Kidney tubule cell (primary cell): ENCODE measurements at places on chromosomes 16 and 17.

GRCh38 chr17:75271233-75271954, 363 bp upstream of the MIF4GD start:
- DNase-seq, result peak; percentile 83

- peak; percentile 63 for DNase-seq
Observed at GRCh38 chr17:58337600-58338453, 9.2 kb upstream of the TSPOAP1 start.

DNA sequence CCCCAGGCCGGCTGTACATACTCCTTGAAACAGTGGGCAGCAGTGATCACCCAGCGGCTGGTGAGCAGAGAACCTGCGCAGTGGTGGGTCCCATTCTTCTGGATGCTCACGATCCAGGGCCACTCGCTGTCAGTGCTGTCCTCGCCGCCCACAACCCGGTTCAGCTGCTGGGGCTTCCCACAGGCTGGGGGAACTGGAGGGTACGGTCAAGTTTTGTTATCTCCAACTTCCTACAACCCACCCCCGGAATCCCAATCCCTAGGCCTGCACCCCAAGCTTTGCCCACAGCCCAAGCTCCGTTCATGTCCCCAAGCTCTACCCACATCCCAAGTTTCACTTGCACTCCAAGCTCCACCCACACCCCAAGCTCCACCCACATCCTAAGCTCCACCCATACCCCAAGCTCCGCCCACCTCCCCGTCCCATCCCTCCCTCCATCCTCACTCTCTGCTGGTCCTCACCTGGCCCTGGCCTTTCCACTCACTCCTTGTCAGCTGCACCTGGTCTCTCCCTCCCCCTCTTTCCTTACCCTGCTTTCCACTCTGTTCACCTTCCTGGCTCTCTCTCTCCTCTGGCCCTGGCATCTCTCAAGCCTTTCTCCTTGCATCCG, 1.8 kb downstream of the PRSS22 start:
- DNase-seq, result peak; percentile 38

GRCh38 chr17:278676-279059, 73.9 kb downstream of the RPH3AL start:
- no peak for DNase-seq

DNA sequence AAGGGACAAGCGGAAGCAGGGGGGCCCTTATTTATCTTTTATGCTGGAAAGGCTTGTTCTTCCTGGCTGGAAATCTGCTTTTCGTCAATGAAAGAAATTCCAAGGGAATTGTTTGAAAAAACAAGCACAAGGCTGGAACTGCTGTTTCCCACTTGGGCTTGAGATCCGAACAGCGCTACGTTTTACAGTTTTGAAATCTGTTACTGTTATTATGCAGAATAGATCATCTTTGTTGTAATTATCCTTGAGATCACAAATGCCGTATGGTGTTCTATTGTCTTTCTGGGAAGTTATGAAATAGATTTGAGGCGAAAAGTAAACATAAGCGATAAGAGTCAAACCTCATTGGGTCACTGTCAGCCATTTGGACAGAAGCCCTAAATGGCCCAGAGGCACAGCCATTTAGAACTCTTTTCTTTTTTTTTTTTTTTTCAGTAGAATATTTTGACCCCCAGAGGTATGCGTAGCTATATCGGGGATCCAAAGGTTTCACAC, 223.3 kb downstream of the IRX3 start:
- DNase-seq, result no peak

DNA sequence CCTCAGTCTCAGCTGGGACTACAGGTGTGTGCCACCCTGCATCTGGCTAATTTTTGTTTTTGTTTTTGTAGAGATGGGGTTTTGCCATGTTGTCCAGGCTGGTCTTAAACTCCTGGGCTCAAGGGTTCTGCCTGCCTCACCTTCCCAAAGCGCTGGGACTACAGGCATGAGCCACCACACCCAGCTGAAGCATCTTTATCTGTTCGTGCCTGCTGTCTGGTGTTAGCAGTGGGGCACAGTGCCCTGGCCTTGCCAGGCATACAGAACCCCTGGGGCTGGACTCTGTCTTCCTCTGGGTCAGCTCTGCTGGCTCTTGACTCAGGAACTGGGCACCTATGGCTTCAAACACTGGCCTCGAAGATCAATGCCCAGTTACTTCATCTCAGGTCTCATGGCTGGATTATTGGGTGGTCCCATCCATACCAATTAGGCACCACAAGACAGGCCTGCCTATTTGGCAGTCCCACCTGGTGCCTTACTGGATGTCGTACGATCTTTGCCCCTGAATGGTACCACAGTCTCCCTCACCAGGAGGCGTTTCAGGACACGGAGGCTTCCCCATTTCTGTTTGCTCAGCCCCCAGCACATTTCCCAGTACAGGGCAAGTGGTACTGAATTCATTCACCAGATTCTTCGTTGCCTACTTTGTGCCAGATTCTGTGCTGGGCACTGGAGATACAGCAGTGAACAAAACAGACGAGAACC, 99.3 kb downstream of the RAB11FIP4 start:
- DNase-seq, result no peak

DNA sequence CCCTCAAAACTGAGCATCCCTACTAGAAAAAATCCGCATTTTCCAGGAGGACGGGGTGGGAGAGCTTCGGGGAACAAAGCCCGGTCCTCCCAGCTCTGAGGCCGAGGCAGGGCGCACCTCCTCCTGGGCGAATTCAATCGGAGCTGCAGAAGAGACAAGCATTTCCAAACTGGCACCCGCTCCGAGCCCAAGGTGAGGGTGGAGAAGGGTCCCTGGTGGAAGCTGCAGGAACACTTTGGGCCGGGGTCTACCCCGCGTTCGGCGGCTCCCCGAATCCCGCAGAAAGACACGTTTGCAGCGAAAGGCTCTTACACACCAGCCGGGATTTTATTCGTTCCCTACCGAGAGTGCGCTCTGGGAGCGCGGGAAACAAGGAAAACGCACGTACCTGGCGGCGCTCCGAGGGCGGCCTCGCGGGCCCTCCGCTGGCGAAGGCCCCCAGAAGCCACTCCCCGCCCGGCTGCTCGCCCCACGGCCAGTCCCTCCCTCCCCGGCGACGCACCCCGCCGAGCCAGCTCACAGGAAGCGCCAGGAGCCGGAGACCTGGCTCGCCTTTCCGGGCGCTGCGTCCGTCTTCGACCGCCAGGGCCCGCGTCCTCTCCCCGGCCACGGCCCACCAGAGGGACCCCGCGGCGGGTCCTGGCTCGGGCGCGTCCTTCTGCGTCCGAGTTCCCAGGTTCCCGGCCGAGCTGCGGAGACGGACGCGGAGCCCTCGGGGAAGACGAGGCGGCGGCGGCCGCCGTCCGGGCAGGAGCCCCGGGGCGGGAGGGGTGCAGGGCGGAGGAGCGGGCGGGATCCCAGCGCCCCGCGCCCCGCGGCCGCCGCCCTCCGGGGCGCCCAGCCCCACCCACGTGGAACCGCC, 49.8 kb upstream of the BAHCC1 start:
- DNase-seq, result peak; percentile 91

DNA sequence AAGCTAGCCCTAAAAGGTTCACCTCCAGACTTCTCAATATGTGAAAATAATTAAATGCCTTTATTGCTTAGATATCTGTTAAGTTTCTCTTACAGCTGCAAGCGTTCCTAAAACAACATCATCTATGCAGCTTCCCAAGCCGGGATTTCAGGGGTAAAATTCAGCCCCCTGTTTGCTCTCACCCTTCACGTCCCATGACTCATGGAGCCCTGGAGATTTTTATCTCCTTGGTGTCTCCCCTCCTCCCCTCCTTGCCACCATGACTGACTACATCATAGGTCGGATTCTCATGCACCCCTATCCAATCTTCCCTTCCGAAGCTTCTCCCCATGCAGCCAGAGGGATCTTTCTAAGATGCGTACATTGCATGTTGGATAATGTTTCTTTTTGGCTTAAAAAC, 21.0 kb upstream of the CACNG4 start:
- no peak for DNase-seq

DNA sequence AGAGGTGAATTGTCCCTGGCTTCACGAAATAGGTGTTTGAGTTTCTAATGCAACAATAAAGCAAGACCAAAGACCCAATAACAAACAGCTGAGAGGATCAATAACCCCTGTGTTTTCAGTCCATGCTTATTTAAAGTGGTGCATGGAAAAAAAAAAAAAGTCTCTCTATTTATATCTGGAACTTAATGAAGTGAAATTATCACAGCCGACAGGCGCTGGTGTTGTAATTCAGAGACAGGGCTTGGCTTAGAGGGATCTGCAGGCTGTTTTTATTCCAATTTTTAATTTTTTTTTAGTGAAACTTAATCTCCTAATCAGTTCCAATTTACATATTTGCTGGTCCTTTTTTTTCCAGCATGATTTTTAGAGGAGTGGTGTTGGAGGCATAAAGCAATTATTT, 858.2 kb upstream of the SOX9 start:
- no peak for DNase-seq

DNA sequence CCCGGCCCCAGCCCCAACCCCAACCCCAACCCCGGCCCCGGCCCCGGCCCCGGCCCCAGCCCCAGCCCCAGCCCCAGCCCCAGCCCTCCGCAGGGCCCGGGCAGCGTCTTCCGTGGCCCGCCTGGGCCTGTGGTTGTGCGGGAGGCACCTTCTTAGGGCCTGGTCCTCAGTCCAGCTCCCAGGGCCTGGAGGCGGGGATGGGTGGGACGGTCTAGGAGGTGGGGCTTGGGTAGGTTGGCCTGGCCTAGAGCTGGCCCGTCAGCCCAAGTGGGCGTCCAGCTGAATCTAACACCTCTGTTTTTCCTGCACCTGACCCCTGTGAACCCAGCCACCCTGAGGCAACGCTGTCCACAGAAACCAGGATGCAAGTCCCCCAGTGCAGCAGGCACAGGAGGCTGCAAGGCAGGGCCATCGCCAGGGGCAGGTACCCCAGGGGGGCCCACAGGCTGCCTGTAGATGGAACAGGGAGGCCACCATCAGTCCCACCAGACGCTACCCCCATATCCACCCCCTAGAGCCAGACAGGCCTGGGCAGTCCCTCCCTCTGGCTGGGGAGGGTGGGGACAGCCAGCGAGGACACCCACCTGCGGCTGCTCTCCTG, 8.8 kb downstream of the MSLN start:
- DNase-seq, result no peak

DNA sequence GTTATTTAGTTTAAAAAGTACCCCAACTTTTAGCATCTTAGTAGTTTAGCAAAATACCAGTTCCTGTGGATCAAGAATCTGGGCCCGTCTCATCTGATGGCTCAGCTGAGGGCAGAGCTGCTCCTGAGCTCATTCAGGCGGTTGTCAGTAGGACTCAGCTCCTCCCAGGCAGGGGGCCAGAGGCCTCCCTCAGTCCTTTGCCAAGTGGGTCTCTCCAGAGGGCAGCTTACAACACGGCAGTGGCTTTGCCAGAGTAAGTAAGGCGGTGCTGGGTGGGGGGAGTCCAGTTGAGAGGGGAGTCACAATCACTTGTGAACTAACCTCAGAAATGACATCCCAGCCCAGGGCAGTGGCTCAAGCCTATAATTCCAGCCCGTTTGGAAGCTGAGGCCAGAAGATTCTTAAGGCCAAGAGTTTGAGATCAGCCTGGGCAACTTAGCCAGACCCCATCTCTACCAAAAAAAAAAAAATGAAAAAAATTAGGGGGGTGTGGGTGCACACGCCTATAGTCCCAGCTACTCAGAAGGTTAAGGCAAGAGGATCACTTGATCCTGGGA, 81.5 kb upstream of the MED9 start:
- DNase-seq, result no peak

DNA sequence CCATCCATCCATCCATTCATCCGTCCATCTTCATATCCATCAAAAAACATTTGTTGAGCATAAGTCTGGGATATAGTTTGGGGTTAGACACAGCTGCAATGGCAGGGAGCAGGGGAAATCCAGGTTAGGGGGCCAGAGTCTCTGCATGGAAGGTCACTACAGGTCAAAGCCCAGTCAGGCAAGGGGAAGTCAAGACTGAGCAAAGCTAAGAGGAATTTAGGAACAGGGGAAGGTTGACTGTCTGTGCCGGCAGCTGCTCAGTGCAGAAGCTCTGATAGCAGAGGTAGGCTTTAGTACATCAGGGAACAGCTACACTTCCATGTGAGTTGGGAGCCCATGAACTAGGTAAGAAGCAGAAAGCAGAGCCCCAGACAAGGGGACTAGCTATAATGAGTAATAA, 68.1 kb downstream of the IRF8 start:
- no peak for DNase-seq

- DNase-seq, result no peak
Observed at GRCh38 chr16:80480664-80481063, 60.1 kb upstream of the DYNLRB2 start.

DNA sequence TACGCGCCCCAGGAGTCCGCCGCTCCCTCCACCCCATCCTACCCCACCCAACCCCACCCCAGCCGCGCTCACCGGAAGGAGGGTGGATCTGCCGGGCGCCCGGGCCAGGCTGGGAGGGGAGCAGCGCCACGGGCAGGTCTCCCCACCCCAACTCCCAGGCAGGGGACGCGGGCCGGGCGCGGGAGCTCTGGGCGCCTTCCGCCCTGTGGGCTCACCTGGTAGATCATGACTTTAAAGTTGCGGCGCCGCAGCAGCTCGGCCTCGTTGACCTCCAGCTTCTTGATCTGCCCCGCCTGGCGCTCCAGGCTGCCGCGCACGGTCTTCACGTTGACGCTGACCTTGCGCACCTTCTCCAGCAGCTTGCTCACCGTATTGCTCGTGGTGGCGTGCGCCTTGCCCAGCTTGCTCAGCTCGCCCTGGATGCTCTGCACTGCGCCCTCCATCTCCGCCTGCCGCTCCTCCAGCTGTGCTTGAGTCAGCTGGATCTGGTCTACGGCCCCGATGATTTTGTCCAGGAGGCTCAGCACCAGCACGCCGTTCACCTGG, 571 bp downstream of the CAVIN1 start:
- DNase-seq, result peak; percentile 65

DNA sequence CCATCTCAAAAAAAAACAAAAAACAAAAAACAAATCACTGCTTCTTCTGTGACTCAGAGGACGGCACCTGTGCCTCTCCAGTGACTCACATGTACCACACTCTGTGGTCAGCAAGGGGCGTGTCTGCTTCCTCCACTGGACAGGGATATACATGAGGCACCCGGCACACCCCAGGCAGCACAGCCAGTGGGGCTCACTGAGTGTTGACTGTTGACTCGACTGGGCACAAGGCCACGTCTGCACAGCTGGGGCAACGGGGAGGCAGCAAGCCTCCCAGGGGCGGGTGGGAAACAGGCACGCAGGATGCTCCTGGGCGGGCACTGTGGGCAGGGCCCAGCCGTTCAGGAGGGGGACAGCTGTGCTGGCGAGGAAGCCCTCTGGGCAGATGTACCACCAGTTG, 64.1 kb downstream of the TIMM22 start:
- DNase-seq, result peak; percentile 98

DNA sequence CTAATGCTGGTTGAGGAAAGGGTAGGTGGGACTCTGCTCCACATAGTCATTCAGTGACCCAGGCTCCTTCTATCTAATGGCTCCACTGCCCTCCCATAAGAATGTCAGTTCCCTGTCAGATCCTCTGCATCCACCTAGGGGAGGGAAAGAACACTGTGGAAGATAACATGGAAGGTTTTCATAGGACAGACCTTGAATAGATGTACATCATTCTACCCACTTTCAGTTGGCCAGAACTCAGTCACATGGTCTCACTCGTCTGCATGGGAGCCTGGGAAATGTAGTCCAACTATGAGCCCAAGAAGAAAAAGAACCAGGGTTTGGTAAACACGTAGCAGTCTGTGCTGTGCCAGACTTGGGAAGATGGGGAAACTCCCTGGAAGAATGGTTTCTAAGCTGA, 27.1 kb upstream of the SCNN1B start:
- DNase-seq, result no peak
